ENCODE measurements at places on chromosomes 2 and 18.
A peak's percentile ranks its signal among the peaks of the same experiment; 100 is the strongest.

DNA sequence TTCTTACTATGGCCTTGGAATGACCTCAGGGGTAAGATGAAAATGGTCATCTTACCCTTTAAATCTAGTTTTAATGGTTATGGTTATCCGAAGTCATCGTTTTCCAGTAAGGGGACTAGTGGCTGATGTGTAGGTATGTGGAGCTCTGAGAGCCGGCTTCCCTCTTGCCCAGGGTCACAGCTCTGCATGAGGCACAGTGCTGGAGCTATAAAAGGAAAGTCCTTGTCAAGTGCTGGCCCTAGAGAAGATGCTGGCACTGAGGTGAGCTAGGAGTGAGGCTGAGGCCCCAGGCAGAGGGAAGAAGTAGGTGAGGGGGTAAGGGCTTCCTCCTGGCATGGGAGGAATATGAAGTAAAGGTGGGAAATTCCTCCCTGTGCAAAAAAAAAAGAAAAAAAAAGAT, 35.0 kb downstream of the SMARCAL1 start:
- no peak for ATAC-seq

- no peak for ATAC-seq
Observed at GRCh38 chr2:170262806-170263205, 84.9 kb downstream of the MYO3B start.

DNA sequence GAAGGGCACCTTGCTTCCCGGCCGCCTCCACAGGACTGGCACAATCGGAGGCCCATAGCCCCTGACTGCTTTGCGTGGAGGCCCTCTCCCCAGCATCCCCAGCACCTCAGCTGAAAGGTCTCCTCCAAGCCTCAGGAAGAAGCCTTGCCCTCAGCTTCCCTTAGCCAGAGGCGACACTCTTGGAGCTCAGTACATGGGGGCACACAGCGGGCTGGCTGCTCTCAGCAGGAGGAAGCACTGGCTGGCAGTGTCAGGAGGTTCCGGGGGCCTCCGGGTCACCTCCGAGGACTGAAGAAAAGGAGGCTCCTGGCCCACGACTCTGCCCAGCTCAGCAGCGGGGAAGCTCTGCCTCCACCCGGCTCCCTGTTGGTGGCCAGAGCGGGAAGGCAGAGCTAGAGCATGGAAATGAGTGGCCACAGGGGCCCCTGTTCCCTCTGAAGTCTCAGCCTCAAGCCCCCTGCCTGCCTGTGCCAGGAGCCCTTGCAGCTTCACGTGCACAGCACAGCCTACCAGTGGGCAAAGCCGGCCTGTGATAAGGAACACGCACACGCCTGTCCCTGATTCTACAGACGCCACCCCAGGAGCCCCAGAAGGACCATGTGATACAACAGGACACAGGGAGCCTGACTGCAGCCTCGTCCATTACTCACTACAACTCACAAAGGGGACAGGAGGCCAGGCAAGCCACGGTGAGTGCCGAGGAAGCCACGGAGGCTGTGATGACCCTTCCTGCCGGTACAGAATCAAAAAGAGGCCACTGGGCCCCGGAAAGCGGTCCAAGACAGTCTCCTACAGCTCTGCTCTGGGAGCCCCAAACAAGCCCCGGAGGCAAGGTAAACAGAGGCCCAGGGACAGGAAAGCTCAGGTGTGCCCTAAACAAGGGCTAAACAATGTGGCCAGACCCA, 15.5 kb downstream of the HDAC4 start:
- no peak for ATAC-seq

DNA sequence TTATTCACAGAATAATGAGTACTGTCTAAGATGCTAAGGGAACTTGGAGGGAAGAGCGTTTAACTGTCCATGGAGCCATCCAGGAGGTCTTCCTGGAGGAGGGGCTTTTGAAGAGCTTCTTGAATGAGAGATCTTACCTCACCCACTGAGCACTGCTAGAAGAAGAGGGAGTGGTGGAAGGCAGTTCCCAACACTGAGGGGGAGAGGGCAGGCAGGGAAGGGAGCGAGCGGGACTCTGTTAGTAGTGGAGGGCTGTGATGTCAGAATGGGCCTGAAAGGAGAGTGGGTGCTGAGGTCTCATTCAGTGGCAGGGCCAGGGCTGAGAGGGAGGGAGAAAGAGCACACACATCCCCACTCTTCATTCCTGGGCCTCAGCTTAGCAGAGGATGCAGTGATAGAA, 65.0 kb downstream of the NCK2 start:
- ATAC-seq: no peak

- ATAC-seq: no peak
Observed at GRCh38 chr18:65859075-65859474, 108.3 kb downstream of the CDH7 start.

DNA sequence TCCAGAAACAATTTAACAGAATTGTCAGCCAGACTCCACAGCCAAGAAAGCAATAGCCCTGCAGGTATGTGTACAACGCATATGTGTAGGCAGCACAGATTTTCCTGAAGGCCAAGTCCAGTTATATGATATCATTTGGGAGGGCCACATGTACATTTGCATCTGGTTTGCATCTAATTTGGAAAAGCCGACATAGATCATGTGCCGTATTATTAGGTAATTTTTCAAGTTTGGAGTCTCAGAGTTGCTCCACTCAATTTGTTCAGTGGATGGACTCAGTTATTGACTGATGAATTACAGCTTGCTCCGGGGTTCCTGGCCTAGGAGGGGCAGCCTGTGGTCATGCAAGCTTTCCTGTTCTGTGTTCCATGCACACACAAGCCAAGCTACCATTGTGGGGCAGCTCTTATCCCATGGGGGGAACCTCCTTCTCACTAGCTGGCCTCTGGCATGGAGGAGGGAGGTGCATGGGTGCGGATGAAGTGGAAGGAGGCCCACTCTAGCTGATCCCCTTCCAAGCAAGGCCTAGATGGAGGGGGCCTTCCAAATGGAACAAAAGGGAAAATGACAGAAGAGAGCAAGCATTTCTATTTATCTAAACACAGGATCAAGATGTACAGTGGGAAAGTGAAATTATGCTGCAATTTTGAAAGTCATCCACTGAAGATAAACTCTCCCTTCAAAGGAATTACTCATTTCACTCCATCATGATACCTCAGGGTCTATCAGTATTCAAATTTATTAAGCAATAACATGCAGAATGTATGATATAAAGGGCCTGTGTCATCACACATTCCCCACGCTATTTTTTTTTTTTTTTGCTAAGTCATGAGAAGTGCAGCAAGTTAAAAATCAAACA, 202.6 kb upstream of the SMAD2 start:
- ATAC-seq: peak; percentile 61

DNA sequence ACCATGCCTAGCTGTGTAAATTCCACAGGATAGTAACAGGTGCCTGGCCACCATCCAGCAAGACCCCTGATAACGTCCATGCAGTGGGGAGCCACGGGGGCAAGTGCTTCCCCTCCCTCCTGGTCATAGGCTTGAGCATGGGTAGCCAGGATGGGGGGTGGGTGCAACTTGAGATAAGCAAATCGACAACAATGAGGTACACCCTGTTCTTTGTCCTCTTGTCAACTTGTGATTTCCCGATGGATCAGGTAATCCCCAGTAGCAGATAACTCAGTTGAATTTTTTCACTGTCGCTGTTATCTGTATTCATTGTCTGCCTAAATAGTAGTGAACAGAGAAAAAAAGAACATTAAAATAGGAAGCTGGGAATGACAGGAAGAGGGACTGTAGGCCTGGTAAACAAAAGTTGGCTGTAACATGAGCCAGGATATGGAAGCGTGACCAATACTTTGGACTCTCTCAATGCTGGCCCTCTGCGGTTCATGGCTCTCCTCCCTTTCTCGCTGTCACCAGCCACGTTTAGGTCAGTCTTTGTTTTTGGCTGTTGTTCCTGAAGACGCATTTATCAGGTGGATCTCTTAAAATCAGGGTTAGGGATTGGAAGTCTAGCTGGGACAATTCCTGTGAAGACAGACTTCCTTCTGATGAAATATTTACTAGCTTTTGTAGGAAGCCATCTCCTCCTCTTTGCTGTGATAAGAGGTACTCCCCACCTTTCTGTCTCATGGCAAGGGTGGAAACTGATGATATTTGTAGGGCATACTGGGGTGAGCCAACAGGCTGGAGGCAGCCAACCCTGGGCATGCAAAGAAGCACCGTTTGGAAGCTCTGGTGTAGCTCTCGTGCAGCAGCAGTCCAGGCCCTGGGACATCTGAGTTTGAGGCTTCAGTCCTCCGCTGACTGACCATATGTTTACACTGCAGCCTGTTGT, 42.4 kb downstream of the TCF7L1 start:
- ATAC-seq: no peak
